Bronchial epithelial cell (primary cell): ENCODE measurements at places on chromosomes 13 and 19. TPM values are rescaled to one million over a fixed set of nuclear protein-coding genes. Genes with fewer than 3 reads are reported as not detected.

DNA sequence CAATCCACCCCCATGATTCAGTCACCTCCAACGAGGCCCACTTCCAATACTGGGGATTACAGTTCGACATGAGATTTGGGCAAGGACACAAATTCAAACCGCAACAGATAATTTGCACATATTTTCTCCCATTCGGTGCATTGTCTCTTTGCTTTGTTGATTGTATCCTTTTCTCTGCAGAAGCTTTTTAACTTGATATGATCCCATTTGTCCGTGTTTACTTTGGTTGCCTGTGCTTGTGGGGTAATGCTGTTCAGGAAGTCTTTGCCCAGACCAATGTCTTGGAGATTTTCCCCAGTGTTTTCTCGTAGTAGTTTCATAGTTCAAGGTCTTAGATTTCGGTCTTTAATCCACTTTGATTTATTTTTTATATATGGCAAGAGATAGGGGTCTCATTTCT lies 330.8 kb upstream of the SPRY2 start:
- no peak for DNase-seq

DNA sequence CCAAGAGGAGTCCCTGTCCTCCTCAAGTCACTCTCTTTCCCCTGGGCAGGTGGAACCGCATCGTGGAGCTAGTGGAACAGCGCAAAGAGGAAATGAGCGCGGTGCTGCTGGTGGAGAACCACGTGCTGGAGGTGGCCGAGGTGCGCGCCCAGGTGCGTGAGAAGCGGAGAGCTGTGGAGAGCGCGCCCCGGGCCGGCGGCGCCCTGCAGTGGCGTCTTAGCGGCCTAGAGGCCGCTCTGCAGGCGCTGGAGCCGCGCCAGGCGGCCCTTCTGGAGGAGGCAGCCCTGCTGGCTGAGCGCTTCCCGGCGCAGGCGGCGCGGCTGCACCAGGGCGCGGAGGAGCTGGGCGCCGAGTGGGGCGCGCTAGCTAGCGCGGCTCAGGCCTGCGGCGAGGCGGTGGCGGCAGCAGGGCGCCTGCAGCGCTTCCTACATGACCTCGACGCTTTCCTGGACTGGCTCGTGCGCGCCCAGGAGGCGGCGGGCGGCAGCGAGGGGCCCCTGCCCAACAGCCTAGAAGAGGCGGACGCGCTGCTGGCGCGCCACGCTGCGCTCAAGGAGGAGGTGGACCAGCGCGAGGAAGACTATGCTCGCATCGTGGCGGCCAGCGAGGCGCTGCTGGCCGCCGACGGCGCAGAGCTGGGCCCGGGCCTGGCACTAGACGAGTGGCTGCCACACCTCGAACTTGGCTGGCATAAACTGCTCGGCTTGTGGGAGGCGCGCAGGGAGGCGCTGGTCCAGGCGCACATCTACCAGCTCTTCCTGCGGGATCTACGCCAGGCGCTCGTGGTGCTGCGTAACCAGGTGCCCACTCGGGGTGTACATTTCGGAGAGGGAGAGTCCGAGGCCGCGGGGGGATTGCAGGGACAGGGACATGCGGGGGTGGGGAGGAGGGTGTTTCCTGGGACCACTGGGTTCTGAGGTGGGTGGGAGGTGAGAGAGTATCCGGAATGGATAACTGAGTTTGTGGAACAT lies 52.8 kb downstream of the SPTBN4 start:
- DNase-seq = peak; percentile 21

The DACT3 gene
- total RNA-seq = under 0.01 and 0.13 TPM in 2 replicates

DNA sequence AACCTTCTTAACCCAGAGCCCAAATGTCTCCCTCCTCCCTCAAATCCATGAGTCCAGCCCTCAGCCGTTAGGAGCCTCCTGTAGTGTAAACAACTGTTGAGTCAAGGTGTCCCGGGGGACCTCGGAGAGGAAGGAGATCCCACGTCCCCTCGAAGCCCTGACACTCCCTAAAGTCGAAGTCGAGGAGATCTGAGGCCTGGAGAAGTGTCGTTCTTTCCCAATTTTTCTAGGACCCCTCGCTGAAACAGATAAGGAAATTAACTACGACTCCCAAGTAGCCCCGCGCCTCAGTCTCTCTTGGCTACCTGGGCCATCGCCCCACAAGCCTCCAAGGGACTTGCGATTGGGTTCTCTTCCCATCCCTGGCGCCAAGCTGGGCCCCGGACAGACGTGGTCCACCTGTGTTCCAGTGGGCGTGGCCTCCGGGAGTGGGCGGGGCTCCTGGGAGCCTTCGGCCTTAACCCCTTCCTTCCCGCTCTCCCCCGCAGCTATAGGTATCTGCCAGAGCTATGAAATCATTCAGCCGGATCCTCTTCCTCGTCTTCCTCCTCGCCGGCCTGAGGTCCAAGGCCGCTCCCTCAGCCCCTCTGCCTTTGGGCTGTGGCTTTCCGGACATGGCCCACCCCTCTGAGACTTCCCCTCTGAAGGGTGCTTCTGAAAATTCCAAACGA lies 869 bp downstream of the GFY start:
- DNase-seq = no peak

The RNF225 gene
- total RNA-seq = 0.79 and 1.9 TPM in 2 replicates

DNA sequence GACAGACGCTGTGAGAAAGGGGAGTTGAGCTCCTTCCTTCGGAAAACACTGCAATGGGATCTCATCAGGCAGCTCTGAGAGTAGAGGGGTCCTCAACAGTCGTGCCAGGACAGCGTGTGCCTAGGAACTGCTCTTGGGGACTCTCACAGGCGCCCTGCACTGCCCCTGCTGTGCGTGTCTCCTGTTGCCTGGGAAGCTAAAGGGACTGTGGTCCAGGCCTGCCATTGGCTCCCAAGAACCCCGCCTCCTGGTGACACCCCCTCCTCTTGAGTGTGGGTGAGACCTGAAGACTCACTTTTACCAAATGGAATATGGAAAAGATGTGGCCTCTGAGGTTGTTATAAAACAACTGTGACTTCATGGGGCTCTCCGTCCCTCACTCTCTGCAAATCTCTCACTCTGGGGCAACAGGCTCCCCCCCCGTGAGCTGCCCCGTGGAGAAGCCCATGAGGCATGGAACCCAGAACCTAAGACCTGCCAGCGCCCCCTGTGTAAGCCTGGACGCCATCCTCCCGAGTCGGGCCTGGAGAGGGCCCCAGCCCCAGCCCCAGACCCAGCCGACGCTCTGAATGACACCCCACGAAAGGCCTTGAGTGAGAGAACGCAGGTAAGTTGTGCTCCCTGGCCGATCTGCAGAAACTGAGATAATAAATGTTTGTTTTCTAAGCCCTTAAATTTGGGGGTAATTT lies 302.7 kb downstream of the FGF9 start:
- DNase-seq = no peak
